ENCODE measurements at places on chromosomes 7 and 10.

- DNase-seq: peak; percentile 60
Observed at GRCh38 chr10:84256510-84257342, 11.9 kb downstream of the RGR start.

GRCh38 chr10:55019439-55019838 lies 218.4 kb upstream of the PCDH15 start:
- DNase-seq: peak; percentile 85

- no peak for DNase-seq
Observed at GRCh38 chr10:776772-777171, 87.3 kb upstream of the DIP2C start.

GRCh38 chr7:136677471-136678365 lies 190.7 kb upstream of the CHRM2 start:
- peak; percentile 39 for DNase-seq

GRCh38 chr7:141701489-141702046 lies 398 bp downstream of the DENND11 start:
- peak; percentile 62 for DNase-seq

DNA sequence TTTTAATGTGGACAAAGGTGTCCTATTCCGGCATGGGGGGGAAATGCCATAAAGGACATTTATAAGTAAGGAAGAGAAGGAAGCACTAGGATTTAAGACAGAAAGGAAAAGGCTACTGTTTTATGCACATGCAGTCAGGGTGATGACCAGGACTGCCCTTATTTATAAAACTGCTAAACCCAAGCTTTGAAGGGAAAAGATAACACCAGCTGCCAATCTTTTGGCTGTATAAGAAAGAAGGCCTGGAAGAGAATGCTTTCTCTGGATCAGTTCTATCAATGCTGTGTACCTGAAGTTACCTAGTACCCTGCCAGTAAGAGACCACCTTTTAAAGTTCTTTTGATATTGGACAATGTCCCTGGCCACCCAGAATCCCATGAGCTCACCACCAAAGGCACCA lies 59.2 kb downstream of the MINDY3 start:
- no peak for DNase-seq

- DNase-seq: no peak
Observed at GRCh38 chr10:108901781-108902618, 1021.3 kb downstream of the XPNPEP1 start.

- peak; percentile 60 for DNase-seq
Observed at GRCh38 chr10:77251297-77252013, 386.2 kb downstream of the KCNMA1 start.

GRCh38 chr7:131108212-131108940 lies 219.3 kb upstream of the MKLN1 start:
- peak; percentile 23 for DNase-seq

DNA sequence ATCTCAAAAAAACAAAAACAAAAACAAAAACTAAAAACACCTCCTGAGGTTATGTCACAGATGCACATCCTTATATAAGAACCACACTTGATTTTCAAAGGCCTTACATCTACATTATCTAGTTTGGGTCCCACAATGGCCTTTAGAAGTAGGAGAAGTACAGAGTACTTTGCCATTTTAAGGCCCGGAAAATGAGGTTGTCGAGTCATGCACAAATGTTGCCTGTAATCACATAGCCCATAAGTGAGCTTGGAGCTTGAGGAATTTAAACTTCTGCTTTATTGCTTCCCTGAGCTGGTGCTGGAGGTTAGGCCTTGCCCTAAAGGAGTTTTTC lies 9.7 kb upstream of the MKRN1 start:
- DNase-seq: no peak

GRCh38 chr10:60669501-60669900 lies 108.8 kb upstream of the CDK1 start:
- DNase-seq: no peak

GRCh38 chr10:100984672-100985177 lies 2.6 kb downstream of the MRPL43 start:
- no peak for DNase-seq

GRCh38 chr7:127988751-127989150 lies 42.5 kb downstream of the LRRC4 start:
- no peak for DNase-seq

GRCh38 chr7:74101061-74101681 lies 17.6 kb downstream of the LIMK1 start:
- DNase-seq: no peak

- DNase-seq: no peak
Observed at GRCh38 chr7:117835016-117835664, 38.1 kb downstream of the CTTNBP2 start.

All from astrocyte of the hippocampus (primary cell).